ENCODE measurements at places on chromosomes 6 and 20. TPM values are rescaled to one million over a fixed set of nuclear protein-coding genes. Genes with fewer than 3 reads are reported as not detected.
A peak's percentile ranks its signal among the peaks of the same experiment; 100 is the strongest.

DNA sequence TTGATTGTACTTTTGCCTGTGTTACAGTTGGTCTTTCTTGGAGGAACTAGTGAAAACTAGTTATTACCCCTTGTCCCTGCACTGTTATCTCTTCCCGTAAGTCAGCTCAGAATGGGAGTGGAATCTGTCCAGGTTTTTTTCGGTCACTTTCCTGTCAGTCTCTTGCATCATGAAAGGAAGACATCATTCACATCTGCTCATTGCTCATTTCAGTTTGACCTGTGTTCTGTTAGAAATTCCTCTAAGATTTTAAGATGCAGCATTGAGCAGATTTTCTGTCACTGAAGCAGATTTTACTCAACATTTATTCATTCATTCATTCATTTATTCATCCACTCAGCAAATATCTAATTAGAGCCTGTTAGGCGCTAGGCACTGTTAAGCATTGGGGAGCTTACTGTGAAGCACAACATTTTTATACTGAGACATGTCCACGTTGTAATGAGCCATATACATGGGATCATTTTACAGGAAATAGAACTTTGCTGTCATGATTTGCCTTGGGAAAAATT lies 33.1 kb upstream of the HINT3 start:
- no peak for DNase-seq

DNA sequence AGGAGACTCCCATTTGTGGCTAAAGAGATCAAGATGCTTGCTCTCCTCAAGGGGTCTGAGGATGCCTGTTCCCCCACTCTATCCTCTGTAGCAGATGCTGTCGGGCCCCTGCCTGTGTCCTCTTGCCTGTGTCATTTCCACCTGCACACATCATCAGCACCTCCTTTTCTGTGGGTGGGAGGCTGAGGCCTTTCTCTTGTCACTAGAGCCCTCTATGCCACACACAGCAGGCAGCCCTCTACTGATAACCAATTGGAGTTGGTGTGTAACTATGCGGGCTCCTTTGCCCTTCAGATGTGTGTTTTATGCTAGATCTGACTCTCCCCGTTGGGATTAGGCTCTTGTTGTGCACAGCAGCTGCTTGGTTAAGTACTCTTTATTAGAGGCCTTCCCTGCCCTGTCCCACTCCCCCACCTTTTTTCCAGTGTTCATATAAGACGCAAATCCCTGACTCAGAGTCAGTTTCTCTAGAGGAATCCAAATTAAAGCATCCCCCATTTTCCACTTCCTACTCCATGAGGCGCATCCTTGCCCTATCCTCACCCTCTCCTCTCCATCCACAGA lies 7.7 kb downstream of the TREML2 start:
- DNase-seq: no peak

GRCh38 chr20:57281900-57282299 lies 15.5 kb upstream of the BMP7 start:
- DNase-seq: no peak

DNA sequence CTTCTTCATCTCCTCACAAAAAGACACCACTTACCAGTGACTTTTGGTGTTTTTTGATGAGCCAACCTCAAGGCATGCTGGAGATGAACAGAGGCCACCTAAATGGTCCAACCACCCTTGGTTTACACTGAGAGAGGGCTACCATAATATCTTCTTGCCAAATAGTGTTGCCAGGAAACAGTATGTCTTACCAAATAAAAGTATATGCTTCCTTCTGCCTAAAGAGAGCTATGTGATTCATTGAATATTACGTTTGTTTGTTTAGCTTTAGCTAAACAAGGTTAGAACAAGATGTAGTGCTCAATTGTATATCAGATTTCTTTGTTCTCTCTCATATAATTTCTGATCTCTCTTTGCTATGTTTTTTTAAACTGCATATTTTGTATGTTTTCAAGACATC lies 40.6 kb upstream of the BMP6 start:
- no peak for DNase-seq

- DNase-seq: no peak
These were observed 403.4 kb downstream of the SYNE1 start for GRCh38 chr6:152233547-152234320.

GRCh38 chr20:8320306-8320705 lies 188.2 kb downstream of the PLCB1 start:
- DNase-seq: no peak

DNA sequence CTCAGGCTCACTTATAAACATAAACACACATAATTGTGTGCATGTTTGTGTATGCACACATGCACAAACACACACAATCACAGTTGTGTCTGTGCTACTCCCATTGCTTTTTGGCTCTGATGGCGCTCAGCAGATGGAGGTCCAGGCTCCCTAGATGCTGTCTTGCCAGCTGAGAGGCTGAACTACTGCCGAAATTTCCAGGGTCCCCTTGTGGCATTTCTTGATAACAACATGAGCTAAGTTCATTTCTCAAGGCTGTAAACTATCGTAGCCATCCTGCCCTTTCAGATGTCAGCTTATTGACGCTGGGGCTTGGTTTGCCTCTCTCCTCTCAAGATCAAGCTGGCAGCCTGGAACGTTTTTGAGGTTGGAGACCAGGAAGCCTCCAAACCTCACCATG lies 313.9 kb upstream of the RNF24 start:
- no peak for DNase-seq

DNA sequence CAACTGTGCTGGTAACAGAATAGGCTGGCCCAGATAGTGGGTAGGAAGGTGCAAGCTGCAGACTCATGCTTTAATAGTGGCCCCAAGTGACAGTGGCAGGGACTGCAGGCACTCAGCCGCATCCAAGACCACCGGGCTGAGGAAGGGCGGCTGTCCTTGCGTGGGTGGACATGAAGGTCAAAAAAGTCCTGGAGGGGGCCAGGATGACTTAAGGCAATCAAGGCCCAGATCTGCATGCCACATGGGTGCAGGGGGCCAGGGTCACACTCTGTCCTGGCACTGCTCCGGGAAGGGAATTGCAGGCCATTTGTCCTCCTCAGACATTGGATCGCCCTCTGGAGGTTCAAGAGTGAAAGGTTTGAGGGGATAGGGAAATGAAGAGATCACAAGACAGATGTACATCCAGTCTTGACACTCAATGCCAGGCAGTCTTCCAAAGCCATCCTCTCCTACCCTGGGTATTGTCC lies 10.4 kb upstream of the VNN2 start:
- no peak for DNase-seq

- no peak for DNase-seq
These were observed 72.6 kb downstream of the NINL start for GRCh38 chr20:25512709-25513108.

- DNase-seq: no peak
These were observed 33.7 kb downstream of the SPTLC3 start for GRCh38 chr20:13042458-13042794.

DNA sequence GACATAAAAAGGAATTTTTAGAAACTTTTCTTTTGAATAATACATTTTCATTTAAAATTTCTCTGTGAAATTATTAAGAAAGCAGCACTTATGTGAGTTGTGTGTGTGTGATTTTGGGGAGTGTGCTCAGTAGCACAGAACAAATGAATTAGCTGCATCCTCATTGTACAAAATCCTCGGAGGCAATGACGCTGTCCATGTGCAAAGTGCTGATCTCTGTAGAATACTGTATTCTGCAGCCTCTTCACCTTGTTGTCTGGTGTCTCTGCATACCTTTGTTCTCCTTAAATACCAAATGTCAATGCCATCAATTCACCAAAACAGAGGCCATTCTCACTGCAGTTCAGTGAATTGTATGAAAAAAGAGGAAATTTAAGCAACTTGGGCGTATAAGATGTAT lies 838.4 kb downstream of the QKI start:
- no peak for DNase-seq

- DNase-seq: no peak
These were observed 38.9 kb downstream of the MGME1 start for GRCh38 chr20:18007534-18008292.

DNA sequence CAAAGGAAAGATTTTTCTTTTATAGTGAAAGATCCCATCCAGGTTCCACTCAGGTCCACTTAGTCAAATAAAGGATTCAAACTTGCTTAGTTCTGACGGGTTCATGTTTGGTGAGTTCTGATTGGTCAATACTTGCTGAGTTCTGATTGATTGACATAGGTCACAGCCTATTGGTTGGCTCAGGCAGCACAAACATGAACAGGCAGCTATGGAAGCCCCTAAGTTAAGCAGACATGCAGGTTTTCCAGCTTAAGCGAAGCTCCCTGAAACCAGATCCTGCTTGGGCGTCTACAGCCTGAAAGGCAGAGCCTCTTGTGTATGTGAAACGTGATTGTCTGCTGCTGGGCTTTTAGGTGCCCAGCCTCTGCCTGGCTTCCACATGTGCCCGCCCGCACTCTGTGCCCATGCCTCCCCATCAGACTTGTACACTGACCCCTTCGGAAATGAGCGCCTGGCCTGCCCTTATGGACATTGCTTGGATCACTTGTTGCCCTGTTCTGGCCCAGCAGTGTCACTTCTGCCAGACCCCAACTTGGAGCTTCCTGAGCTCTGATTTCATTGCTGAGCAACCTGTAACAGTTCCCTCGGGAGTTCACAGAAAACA lies 45.4 kb upstream of the ECI2 start:
- peak; percentile 63 for DNase-seq

- no peak for DNase-seq
These were observed 120.2 kb upstream of the LOC128125822 start for GRCh38 chr6:63452125-63452524.

- DNase-seq: peak; percentile 71
These were observed 95.6 kb downstream of the LAMP5 start for GRCh38 chr20:9609887-9610502.

GRCh38 chr6:169957351-169957963 lies 206.0 kb downstream of the ERMARD start:
- no peak for DNase-seq

DNA sequence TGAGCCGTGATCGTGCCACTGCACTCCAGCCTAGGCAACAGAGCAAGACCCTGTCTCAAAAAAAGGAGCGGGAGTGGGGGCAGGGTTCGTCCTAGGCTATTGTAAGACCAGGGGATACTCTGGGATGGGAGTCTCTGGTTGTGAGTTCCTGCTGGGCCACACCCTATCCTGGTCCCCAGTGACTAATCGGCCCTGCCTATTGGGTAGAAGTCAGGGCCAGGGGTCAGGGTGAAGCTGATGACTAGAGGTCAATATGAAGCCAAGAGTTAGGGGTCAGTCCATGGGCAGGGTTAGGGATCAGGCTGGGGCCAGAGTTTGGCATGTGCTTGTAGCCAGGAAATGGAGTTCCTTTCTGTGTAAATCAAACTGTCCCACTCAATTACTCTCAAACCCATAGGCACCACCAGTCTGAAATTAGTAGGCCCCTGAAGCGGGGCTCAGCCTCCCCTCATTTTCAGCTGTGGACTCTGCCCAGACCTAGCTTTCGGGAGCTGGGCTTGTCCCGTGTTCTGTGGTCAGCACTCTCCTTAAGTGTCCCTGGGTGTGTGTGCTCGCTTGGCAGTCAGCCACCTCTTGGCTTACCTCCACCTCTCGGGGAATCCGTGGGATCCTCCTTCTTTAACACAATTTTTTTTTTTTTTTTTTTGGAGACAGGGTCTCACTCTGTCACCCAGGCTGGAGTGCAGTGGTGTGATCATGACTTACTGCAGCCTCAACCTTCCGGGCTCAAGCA lies 1.8 kb downstream of the HSPA12B start:
- DNase-seq: no peak

DNA sequence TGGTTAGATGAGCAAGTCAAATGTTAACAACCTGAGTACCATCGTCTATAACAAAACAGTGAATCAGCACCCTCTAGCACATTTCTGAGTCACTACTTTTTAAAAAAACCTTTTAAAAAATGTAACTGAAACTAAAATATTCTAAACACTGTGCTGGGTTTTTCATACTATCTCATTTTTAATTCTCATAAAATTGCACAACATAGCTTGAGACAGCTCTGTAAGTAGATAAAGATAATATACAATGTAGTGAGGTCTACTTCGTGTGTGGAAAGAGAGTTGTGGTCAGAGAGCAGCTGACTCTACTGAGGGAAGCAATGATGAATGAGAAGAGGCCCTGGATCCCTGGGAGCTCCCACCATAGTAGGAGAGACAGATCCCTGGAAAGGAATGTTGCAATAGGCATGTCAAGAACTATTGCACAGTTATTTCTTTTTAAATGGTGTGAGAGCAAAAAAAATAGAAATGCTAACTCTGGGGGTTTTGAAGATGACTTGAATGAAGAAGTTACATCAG lies 13.6 kb upstream of the CALHM6 start:
- DNase-seq: peak; percentile 99

DNA sequence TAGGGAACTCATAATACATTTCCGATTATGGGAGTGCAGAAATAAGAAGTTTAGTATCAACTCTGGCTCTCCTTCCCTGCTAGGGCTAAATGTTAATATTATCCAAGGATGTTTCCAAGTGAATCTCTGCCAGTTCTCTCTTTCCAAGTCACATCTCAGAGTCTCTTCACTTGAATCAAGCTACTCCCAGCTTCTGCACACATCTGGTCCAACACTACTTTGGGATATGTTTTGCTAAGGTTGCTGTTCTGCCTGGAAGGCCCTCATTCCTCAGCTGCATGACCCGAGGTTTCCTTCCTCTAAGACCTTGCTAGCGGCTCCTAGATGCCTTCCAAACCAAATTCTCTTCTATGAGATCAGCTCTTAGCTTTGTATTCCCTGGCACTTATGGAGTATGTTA lies 331.8 kb downstream of the GJA1 start:
- DNase-seq: peak; percentile 2

The MOG gene
- not detected for total RNA-seq

The SYCP2L gene
- not detected for total RNA-seq

The MOCS1 gene
- 8.1 TPM for total RNA-seq

The MICA gene
- total RNA-seq: 52.2 TPM

The GPR63 gene
- total RNA-seq: 0.36 TPM

The PRL gene
- not detected for total RNA-seq

The SLC25A27 gene
- 0.28 TPM for total RNA-seq

The PAK5 gene
- total RNA-seq: not detected

The ADNP gene
- total RNA-seq: 23.1 TPM

The OPRM1 gene
- total RNA-seq: not detected

The ZSCAN26 gene
- 42.1 TPM for total RNA-seq

The PARD6B gene
- 0.90 TPM for total RNA-seq

Data from IMR-90 (cell line).